Fibroblast of upper back skin (primary cell): ENCODE measurements at places on chromosomes 4 and X.

- DNase-seq: no peak
Observed at GRCh38 chrX:150363561-150364346, 637 bp downstream of the MAMLD1 start.

- DNase-seq: no peak
Observed at GRCh38 chr4:105461221-105461620, 12.6 kb downstream of the PPA2 start.

GRCh38 chrX:152866386-152866785, 31.5 kb upstream of the ZNF185 start:
- no peak for DNase-seq

DNA sequence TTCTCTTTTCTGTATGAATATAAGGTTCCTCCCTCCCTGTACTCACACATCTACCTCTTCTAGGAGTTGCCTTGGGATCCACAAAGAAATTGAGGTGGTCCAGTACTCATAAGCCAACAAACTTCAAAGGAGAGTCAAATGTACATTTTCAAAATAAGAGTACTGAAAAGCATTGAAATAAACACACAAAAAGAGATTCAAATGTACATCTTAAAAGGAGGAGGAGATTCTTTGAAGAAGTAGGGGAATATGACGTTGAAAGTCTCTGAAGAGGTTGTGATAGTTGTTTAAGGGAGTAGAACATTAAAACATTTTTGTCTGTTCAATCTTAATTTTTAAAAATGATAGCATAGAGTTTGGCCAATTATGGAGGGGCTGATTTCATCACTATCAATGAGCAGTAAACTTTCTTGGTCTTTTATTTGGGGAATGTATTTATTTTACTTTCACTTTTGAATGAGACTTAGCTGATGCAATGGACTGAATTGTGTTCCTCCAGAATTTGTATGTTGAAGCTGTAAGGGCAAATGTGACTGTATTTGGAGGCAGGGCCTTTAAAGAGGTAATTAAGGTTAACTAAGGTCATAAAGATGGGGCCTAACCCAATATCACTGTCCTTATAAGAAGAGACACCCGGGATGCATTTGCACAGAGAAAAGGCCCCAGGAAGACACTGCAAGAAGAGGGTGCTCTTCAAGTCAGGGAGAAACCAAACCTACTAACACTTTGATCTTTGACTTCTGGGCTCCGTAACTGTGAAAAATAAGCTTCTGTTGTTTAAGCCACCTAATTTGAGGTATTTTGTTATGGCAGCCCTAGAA, 226.3 kb upstream of the PGRMC2 start:
- DNase-seq: peak; percentile 72

GRCh38 chr4:75786526-75786925, 62.1 kb downstream of the USO1 start:
- DNase-seq: no peak

- DNase-seq: no peak
Observed at GRCh38 chr4:134695433-134695832, 493.8 kb upstream of the PABPC4L start.

GRCh38 chr4:40323866-40324265, 11.3 kb upstream of the CHRNA9 start:
- DNase-seq: no peak
